SK-N-MC (cell line): ENCODE measurements at places on chromosomes 5 and 9.
A peak's percentile ranks its signal among the peaks of the same experiment; 100 is the strongest.

GRCh38 chr5:13660072-13660471 is 284.4 kb downstream of the DNAH5 start:
- no peak for DNase-seq

GRCh38 chr9:91207729-91208418 is 153.8 kb downstream of the AUH start:
- no peak for DNase-seq

GRCh38 chr5:57298985-57299491 is 125.2 kb downstream of the GPBP1 start:
- peak; percentile 72 for DNase-seq

GRCh38 chr9:79115176-79115575 is 456.6 kb upstream of the TLE4 start:
- DNase-seq: no peak

- DNase-seq: no peak
Measured at GRCh38 chr9:6843742-6844141, 86.0 kb downstream of the KDM4C start.

DNA sequence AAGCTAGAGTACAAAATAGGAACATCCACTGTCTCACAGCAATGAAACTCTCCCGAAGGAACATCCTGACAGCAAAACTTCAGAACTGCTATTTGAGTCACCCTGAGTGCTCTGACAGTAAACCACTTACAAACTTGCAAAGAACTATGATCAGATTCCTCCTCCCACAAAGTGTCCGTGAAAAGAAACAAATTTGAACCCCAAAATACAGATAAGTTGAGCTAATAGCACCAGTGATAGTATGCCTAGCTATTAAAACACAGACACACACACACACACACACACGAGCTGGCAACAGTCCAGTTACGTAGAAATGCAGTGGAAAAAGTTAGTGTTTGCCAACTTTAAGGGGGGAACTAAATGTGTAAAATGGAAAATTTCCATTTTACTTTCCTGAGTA is 3.1 kb upstream of the GLIS3 start:
- no peak for DNase-seq

DNA sequence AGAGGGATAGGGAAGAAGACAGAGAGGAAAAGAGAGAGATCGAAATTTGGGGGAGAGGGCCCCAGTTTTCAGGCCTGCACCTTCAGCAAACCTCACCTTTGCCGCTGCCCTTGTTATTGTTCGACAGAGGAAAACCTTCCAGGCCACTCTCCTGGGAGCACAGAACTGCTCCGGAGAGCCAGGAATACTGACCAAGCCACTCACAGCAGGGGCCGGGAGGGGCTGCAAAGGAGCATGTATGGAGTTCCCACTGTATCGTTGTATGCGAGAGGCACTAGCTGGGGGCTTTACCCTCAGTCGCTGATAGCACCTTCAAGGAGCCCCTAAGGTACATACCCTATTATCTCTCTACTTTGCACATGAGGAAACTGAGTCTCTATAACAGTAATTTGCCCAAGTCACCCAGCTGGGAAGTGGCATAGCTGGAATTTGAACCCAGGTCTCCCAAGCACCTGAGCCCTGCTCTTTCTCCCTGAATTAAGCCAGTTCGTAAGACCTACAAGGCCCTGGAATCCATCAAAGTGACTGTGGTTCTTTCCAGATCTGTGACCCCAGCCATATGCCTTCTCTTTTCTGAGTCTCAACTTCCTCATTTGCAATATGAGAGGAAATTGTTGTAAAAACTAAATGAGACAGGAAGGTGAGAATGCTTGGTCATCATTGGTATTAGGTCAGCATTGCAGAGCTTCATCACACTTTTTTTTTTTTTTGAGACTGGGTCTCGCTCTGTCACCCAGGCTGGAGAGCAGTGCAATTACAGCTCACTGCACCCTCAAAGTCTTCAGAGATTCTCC is 21.0 kb upstream of the FOXE1 start:
- no peak for DNase-seq

DNA sequence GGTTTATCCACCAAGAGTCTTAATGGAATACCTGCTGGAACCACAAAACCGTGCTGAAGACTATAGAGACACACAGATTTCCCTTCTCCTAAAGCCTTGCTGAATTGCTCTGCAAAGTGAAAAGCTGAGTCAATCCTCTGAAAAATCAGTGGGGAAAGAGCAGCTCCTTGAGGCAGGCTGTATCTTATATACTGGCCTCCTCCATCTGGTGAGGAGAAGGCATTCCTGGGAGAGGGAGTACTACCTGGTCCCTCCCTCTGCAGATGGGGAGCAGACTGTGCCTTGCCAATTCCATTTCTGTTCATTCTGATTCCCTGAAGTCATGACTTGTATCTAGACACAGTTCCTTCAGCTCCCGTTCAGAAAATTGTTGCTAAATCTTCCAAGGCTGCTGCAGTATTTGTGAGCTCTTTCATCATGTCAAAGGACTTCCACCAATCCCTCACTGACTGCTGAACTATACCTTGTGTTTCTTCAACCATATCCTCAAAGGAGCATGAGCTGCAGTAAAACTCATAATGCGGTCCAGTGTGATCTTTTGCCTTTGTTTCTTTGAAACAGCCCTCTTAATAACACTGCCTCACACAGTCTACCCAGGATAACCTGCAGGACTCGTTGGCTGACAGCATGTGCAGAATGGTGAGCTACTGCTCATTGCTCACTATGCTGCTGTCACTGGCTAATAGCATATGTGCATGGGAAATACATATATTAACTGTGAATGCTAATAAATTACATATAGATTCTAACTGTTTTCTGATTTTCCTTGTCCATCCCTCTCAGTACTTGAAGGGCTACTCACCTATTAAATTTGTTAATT is 84.5 kb downstream of the FOXD1 start:
- DNase-seq: no peak

DNA sequence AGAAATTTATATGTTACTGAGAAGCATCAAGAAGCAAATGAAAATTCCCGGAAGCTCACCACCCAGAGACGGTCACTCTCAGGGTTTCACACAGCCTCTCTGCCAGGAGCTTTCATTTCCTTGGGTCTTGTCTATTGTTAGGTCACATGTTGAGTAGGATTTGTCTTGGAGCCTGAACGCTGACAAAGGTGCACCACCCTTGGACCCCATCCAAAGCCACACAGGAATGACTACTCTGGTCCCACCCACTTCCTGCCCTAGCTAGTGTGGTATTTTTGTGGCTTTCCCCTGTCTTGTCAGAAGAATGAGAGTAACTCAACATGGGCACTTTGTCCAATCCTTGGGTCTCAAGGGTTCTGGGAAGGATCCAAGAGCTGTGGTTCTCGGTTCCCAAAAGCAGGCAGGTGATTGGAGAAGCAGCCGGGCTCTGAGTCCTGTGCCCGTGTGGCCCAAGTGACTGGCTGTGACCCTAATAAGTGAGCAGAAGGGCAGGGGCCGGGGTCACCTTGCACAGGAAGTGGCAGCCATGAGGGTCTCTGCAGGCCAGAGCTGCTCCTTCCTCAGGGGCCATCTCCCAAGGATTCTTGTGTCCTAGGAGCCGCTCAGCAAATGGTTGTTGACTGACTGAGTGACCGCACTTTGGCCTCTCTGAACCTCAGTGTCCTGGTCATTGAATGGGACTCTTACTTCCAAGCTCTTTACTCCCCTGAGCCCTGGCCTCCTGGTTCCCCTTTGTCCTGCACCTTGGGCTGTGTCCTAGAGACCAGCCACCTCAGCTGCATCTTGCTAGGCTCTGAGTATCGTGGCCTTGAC is 6.9 kb downstream of the FGD3 start:
- DNase-seq: no peak

DNA sequence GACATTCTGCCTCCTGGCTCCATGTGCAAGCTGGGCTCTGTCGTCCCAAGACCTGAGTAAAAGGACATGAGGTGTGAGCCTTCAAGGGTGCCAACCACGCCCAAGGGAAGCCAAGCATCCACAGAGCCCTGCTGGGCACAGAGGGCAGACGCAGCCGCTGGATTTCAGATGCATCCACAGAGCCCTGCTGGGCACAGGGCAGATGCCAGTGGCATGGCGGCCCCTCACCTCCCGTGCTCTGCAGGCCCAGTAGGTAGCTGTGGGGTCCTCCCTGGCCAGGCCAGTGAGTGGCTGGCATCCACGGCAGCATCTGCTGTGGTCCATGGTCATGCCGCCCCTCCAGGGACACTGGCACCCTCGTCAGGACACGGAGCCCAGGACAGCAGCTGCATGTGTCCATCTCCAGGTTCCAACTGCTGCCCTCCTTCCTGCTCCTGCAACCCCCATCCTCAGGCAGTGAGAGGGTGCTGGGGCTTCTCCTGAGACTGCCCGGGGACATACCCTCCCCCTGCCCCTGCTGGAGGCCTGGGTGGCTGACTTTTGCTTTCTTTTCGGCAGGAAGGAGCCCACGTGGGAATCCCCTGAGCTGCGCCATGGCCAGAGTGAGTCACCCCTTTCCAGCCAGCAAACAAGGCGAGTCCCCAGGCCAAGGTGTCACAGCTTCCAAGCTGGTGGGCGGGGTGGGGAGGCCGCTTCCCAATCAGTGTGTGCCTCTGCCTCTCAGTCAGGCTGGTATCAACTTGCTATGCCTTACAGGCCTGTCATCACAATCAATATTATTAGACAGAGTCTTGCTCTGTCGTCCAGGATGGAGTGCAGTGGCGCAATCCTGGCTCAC is 4.0 kb upstream of the TRAF2 start:
- DNase-seq: no peak

DNA sequence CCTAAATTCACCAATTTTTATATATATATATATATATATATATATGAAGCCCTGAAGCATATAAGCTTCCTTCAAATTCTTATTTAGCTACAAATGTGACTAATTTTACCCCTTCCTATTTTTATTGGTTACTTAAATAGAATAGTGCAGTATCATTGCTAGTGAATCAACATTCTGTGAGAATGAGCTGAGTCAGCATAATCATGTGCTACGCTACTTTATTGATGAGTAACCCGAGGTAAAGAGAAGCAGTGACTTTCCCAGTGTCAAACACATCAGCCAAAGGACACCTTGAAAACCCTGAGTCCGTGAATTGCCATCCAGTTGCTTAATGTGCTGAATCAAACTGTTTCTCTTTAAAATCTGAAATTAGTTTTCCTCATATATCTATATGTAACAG is 546.2 kb downstream of the DMRTA1 start:
- DNase-seq: no peak

DNA sequence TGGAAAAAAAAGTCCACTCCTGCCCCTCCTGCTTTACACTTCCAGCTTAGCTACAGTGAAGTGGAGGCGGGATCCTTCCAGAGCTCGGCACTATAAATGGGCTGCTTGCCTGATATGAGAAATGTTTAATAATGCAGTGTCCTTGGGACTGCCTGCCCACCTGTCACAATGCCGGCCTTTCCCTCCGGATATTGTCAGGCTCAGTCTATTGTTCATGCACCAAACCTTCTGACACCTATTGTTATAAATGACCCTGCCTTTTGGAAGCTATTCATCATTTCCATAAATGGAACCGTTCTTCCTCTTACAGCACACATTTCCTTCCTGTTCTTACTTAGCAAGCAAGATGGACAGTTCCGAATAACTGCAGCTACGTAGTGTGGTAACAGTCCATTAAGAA is 146.3 kb downstream of the DMAC1 start:
- DNase-seq: no peak

DNA sequence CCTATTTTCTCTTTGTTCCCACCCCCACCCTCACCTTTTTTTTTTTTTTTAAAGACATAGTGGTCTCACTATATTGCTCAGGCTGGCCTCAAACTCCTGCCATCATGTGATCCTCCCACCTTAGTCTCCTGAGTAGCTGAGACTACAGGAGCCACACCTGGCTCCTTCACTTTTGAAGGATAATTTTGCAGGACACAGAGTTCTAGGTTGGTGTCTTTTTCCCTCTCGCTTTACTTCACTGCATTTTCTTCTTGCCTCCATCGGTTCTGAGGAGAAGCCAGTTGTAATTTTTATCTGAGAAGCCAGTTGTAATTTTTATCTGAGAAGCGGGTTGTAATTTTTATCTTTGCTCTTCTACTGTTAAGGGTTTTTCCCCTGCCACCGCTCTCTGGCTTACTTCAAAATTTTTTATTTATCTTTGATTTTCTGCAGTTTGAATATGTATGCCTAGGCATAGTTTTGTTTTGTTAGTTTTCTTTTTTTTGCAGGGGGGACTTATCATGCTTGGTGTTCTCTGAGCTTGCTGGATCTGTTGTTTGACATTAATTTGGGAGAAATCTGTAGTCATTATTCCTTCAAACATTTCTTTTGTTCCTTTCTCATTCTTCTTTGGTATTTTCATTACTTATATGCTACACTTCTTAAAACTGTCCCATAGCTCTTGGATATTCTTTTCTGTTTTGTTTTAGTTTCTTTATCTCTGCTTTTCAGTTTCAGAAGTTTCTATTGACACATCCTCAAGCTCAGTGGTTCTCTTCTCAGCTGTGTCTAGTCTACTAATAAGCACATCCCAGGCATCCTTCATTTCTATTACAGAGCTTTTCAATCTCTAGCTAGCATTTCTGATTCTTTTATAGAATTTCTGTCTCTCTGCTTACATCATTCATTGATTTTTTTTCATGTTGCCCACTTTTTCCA is 148.2 kb upstream of the CHD1 start:
- DNase-seq: no peak

DNA sequence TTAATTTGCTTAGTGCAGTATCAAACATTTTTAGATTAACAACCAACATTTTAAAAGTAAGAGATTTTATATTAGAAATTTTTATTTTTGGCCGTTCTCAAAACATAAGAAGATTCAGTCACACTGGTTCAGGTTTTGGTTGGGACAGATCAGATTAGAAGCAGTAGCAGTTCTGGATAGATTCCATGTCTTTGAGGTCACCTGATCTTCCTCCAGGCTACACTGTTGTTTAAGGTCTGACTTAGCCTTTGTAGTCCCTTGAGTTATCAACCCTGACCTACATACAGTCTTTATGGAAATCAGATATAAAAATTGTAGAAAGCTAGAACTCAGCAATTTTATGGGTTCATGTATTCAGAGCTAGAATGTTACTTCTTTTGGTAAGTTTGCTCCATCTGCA is 910.0 kb upstream of the WWC1 start:
- DNase-seq: no peak

- DNase-seq: no peak
Measured at GRCh38 chr5:1053391-1054017, 44.9 kb downstream of the NKD2 start.

GRCh38 chr9:91746357-91746756 is 203.7 kb downstream of the ROR2 start:
- no peak for DNase-seq

- no peak for DNase-seq
Measured at GRCh38 chr9:80890124-80890523, 799.2 kb downstream of the TLE1 start.

DNA sequence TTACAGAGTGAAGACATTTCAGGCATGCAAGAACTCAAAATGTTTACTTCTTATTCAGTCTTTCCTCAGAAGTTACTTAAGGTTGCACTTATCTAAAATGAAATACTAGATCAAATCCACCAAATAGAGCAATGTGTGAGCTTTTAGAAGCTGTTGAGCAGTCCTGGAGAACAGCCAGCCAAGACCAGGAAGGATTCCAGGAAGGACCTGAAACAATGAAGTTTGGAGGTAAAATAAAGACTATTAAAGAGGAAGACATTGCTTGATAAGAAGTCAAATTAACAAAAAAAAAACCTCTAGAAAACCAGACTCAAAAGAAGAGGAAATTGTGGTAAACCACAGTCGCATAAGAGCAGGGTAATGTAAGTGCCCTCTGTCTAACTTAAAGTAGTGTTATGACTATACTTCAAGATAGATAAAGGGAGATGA is 156.2 kb upstream of the S1PR3 start:
- peak; percentile 60 for DNase-seq

GRCh38 chr9:124260769-124261603 is 3.2 kb downstream of the NEK6 start:
- DNase-seq: no peak
